ENCODE measurements at places on chromosomes 1 and 21.

DNA sequence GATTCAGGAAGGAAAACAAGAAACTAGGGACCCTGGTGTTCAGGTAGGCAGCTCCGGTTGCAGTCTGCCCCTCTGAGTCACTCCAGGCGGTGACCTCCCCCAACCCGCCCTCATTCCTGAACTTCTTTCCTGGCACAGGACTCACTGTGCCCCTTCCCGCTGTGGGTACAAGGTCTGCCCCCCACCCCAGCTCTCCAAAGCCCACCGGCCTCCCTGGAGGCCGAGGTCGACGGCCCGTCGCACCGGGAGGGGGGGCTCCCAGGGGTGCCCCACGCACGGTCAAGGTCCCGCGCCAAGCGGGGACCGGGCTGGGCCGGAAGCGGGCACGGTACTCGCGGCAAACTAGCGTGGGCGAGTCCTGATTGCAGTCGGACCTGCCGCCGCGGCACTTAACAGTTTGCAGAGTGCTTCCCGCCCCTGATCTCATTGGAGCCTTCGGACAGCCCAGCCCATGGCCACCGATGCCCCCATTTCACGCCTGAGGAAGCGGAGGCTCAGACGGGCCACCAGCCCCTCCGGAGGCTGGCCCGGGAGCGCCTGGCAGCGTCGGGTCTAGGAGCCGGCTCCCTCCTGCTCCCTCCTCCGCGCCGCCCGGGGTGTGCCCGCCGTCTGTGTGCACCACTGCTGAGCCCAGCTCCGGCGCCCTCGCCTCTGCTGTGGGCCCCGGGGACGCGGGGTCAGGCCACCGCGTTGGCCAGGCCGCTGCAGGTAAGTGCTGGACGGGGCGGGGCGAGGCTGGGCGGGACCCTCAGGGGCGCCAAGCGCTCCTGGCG, at the start of gene GJB3:
GJB3 (plus strand) TSS at position 144 of the 773 bp plus-strand sequence. CDS start 3,549 bp downstream, outside the sequence.
- no peak for DNase-seq

DNA sequence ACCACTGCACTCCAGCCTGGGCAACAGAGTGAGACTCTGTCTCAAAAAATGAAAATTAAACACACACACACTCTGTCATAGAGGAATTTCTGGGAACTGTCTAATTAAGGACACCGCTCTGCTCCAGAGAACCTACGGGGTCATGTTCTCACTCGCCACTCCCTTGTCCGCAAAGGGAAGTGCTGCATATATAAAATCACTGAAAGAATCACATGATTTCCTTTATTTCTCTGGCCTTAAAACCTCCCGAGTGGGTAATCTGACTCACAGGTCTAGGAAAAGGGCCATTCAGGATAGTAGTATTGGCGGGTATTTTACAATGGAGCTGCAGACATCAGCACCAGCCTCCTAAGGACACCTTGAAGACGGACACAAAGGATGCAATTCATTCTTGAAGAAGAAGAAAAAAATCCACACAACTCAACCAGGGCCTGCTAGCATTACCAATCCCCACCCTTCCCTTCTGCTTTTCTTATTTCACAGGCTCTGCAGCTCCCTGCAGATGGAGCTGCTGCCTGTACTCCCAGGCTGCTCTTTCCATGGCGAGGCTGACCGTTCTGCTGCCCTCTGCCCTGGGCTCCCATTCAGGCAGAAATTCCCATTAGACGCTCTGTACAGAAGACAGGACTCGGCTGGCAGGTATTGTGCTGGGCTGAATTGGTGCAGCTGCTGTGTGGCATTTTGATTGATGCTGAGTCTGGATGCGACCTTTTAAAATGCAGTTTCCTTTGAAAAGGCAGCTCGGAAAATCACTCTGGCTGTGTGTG, 53.3 kb upstream of the FAM89A start:
- no peak for DNase-seq

DNA sequence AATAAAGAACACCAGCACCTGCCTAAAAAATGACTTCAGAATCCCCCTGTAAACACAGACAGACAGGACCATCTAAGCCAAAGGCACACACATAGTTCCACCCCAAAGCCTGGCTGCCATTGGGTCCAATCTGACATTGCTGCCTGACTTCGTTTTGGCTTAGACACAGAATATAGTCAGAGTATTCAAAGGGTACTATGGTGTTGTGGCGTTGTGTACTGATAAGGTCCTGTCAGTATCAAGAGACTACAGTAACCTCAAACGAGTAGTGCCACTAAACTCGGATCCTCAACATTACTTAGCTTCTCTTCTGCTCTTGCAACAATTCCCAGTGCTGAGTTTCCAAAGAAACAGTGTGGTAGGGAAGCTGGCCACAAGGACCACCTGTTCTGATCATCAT, 169.3 kb upstream of the NR5A2 start:
- no peak for DNase-seq

DNA sequence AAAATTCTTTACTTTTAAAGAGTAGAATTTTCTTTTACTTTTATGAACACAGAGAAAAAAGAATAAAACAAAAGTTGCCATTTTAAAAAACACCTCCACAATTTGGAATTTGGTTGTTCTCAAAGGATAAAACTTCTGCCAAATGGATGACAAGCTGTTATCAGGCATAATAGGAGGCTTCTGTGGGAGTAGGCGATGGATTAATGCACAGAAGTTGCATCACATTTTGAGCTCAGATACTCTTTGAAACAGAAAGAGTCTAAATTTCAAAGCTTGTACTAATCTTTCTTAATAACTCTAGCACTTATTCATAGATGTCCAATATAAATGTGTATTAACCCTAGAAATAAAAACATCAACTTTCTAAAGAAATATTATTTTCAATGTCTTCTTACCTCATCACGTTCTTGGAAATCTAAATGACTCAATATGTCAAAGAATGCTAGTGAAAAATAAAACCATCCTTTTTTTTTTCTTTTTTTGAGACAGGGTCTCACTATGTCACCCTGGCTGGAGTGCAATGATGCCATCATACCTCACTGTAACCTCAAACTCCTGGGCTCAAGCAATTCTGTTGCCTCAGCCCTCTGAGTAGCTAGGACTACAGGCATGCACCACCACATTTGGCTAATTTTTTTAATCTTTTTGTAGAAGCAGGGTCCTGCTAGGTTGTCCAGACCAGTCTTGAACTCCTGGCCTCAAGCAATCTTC, 112.8 kb upstream of the USP25 start:
- DNase-seq, result no peak

GRCh38 chr21:15250384-15250783, 185.6 kb upstream of the NRIP1 start:
- DNase-seq, result no peak

DNA sequence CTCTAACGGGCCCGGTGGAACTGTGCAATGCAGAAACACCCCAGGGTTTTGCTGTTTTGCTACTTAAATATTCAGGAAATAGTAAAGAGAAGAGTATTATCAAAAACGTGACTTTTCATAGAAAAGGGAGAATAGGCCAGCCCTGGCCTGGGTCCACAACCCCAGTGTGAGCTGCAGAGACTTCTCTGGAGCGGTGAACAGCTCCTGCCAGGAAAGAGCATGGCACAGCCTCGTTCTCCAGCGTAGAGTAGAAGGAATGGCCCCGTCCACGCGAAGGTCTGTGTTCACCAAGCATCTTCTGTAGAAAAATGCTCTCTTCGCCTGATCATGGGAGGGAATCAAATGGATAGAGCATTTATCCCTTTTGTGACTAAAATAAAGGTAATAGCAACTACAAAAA, 51.4 kb downstream of the PDE9A start:
- DNase-seq, result peak; percentile 25

- DNase-seq, result no peak
Measured at GRCh38 chr1:53689736-53690326, 49.1 kb downstream of the GLIS1 start.

DNA sequence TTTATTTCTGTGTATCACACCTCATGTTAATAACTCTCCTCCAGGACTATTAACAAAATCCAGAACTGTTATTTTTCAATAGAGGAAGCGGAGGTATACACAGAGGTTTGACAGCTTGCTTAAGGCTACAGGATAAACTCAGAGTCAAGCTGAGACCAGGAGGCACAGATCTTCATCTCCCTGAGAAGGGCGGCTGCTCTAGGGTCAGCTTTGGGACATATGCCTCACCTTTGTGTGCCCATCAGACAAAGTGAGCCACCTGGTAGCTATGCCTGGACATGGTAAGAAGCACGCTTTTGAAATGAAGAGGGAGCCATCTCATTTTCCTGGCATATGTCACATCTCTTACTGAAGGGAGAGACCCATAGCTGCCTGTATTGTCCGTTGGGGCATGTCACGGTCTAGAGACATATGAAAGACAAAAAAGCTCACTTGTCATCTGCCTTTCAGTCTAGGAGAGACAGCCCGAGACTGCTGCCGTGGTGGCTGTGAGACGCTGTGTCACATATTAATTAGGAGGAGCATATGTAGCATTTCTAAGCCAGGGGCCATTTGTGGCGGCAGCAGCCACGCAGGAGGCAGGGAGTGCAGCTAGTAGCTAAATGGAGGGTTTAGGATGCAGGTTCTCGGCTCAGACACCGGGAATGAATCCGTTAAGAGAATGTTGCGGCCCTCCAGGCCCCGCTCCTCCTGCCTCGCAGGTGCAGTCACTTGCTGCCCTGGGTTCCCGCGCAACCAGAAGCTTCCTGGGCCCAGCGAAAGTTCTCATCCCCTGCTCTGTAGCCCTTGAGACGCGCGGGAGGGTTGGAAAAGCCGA, 161.3 kb upstream of the C1orf21 start:
- DNase-seq, result no peak

DNA sequence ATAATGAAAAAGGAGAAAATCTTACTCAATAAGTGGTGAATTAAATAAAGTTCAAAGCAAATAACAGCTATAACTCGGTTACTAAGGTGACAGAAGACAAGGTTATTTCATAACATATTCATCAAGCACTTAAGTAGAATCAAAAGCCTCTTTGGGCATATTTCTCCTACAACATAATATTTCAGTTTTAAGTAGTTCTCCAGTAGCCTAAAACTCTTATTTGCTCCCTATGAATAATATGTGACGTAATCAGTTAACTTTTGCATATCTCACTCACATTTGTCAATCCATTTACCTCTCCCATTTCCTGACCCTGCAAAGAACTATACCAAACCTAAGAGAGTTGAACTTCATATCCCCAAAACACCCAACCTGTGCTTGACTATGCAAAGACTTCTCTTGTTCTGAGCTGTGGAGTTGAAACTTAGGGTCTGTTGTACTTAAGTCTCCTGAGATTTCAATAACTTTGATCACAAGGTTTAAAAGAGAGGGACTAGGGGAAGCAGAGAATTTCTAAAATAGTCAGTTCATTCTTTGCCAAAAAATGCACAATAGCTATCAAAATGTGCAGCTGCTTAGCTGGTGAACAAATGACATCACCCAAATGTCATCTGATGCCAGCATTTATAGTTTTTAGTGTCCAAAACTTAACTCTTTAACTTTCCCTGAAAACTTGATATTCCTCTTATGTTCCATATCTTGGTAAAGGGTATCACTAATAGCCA, 37.2 kb downstream of the TTLL7 start:
- no peak for DNase-seq

- no peak for DNase-seq
Measured at GRCh38 chr1:237111807-237112206, 69.8 kb downstream of the RYR2 start.

DNA sequence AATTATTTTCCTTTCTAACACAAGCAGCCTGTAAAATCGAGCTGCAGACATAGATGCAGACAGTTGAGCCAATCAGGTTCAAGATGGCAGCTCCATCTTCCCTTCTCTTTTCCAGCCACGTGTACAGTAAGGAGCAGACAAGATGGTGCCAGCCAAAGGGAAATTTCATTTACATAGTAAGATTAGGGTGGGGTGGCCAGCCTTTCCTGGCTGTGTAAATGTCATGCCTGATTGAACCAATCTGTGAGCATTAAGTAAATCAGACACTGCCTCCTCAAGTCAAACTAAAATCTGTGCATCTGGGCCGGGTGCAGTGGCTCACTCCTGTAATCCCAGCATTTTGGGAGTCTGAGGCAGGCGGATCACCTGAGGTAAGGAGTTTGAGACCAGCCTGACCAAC, 60.2 kb downstream of the TBCE start:
- no peak for DNase-seq

DNA sequence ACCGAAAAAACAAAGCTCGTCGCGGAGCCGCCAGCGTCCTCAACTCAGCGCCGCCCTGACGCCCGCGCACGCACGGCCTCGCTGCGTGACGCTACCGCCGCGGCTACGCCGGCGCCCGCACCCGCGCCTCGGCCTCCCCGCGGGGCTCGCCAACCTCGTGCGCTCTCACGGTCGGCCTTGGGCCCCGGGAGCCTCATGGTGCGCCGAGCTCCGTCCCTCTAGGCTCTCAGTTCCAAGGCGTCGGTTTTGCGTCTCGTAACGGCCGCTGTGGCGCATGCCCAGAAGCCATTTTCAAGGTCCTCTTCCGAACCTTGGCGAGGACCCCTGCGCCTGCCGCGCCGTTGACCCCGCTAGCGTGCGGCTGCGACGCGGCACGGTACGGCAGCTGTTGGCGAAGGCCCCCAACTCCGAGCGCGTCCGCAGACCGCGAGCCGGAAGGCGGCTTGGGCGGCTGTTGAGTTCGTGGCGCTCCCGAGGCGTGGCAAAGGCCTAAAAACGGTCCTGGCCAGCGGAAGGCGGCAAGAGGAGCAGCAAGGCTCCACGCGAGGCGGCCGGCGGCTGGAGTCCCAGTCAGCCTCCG, at the start of gene HENMT1:
HENMT1 (minus strand) TSS at position 64 of the 580 bp plus-strand sequence. CDS start 1,209 bp downstream, outside the sequence.
- DNase-seq, result peak; percentile 83

- DNase-seq, result peak; percentile 43
Measured at GRCh38 chr1:200905411-200906052, 10.8 kb downstream of the INAVA start.

GRCh38 chr1:209176866-209177430, 406.6 kb upstream of the CAMK1G start:
- no peak for DNase-seq

DNA sequence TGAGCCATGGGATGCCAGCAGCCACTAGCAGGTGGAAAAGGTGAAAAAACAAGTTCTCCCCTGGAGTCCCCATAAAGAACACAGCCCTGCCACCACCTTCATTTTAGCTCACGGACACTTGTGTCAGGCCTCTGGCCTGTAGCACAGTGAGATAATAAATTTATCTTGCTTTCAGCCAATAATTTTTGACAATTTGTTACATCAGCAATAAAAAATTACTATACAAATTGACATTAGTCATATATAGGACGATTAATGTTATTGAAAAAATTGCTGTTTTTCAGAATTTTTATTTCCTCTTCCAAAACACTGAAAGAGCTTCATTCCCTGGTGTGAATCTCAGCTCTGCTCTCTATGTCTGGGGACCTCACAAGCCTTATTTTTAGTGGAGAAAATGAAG, 152.9 kb upstream of the ETV3 start:
- no peak for DNase-seq

GRCh38 chr21:15260604-15261003, 195.8 kb upstream of the NRIP1 start:
- no peak for DNase-seq

GRCh38 chr21:39232861-39233291, 49.6 kb upstream of the PSMG1 start:
- DNase-seq, result no peak

- peak; percentile 77 for DNase-seq
Measured at GRCh38 chr1:160070243-160071163, 543 bp upstream of the KCNJ10 start.

GRCh38 chr1:195096051-195096521, 1512.2 kb downstream of the KCNT2 start:
- no peak for DNase-seq

DNA sequence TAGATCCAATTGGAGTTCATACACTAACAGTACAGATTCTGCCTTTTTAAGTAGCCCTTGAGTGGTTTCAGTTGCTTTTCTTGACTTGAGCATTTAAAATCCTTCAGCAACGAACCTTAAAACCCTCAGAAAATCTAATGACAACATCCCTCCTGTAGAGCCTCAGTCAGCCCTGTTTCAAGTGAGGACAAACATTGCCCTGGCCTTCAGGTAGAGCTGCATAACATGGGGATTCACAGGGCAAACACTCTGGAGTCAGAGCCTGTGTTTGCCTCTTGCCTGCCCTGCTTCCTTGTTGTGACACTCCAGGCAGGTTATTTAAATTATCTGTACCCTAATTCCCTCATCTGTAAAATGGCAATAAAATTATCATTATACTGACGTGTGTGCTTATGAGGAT, 96.1 kb upstream of the KCNA3 start:
- DNase-seq, result no peak

Data from GM13976 (cell line).